ENCODE measurements at places on chromosomes 3 and 15.

DNA sequence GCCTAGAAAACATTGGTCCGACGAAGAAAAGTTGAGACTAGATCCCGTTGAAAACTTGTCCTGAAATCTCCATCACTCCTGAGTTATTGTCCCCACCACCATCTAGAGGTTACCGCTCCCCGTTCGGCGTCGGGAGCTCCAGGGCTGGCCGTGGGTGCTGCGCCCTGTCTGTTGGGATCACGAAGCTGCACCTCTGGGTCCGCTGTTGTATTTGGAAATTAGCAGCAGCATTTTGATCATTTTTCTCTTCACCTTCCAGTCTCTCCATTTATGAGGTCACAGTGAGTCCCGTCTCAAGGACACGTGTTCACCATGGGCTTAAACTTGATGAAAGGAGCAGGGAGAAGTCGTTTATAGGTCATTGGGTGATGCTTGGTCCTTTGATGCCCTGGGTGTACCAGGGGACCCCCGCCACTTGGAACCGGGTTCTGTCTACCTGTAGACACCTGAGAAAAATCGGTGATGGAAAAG lies 565 bp downstream of the MANF start:
- no peak for DNase-seq

DNA sequence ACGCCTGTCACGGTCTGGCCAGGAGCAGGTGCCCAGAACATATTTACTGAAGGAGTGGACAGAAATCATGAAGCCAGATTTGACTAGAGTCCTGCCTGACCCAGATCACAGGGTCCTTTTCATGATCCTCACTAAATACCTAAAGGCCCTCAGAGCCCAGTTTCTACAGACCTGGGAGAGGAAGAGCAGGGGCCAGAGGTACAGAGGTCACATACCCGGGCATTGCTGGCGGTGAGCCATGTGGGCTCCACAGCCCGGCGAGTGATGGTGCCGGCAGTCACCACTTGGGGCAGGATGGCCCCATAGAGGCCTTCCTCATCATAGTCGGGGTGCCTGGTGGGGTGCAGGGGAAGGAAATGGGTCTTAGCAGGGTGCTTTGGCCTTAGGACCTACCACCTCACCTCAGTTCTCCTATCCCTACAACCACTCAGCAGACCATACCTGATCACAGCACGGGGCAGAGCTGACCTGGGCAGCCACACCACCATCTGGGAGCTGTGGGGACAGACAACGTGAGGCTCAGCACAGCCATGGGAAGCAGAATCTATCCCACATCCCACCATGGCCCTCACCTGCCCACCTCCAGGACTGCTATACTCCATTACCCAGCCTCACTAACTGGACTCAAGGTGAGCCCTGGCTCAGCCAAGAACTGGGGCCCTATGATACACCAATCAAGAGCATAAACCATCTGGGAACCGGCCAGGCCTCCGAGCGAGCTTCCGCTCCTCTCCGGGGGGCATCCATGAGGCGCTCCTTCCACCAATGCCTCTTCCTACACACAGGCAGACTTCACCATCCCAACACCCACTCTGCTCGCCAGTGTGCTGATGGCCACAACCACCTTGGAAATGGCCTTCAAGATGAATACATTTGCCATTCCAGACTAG lies 12.9 kb downstream of the POLG start:
- DNase-seq, result no peak

GRCh38 chr3:123411340-123412040 lies 37.4 kb downstream of the ADCY5 start:
- no peak for DNase-seq

DNA sequence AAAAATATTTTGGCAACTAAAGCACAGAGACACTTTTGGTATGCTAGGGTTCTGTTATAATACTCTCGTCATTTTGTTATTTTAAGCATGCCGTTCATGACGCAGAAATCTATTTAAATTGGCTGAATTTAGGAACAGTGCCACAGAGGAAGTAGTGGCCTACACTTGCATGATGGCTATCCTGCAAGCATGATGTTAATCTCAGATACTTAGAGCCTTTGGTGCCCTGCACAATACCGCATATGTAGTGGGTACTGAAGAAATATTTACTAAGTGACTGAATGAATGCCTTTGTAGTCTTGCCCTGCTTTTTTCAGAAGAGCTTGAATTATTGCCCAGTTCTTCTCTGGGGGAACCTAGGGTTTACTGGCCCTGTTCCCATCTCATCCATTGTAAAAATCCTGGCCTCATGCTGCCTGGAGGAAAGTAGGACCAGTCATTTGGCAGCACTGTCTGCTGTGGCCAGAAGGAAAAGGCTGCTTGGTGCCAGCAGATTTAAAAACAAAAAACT lies 79.0 kb downstream of the SERPINI1 start:
- peak; percentile 58 for DNase-seq

- DNase-seq, result no peak
These were observed at the start of gene PCOLCE2 for GRCh38 chr3:142888481-142889211. TSS of gene PCOLCE2 (minus strand) at chr3:142889083. CDS start at chr3:142888896, 187 bp downstream.

DNA sequence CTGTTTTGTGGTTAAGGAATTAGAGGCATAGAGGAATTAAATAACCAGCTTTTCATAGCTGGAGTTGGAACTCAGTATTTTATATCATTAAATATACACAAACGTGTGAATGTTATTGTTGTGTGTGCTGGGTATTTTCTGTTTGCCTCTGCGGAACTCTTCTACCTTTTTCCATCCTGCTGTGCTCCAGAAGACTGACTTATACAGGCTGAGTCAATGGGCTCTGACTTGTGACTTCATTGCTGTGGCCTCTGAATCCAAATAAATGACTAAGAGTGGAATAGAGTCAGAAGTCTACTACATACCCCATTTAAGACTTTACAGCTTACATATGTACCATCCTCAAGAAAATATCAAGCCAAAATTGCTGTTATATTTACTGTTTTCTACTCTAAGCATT lies 17.6 kb downstream of the ARIH1 start:
- DNase-seq, result peak; percentile 50

DNA sequence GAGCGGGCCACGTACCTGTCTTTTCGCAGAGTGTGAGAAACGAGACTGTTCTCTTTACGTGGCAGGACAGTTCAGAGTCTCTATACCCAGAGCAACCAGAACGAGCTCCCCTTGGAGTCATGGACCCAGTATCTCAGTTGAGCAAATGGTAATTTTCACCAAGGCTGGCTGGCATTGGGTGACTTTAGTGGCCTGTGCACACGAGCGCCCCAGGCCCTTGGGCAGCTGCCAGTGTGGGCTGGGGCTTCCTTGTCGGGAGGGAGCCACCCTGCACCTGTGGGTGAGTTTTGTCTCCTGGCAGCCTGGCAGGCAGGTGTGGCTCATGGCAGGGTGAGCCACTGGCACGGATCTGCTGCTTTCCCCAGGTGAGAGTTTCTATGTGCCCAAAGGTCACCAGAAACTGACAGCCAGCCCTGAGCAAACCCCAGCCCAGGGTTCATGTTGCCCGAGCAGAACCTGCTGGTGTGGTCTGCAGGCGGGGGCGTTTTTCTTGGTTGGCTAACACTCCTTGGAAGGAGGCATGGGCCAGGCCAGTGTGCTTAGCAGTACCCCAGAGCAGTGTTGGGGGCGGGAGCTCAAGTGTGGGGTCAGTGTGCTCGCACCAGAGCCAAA lies 135.0 kb downstream of the TJP1 start:
- DNase-seq, result no peak

- DNase-seq, result no peak
These were observed 38.7 kb downstream of the ROBO1 start for GRCh38 chr3:79729096-79729495.

- DNase-seq, result no peak
These were observed 609 bp downstream of the RNF13 start for GRCh38 chr3:149813367-149814281.

DNA sequence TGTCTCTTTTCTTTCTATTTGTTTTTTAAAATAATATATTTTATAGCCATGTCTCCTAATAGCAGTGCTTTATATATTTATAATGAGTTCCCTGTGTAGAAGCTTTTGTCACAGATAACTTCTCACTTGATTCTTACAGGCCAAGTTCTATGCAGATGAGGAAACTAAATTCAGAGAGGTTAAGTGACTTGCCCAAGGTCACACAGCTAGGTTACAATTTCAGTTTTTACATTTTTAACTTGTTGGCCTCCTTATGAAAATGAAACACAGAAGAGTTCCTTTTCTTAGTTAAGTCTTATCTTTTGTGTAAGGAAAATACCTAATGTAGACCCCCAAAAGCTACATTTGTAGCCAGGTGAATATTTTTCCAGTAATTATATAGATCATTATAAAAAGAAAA lies 83.3 kb upstream of the SOX2 start:
- no peak for DNase-seq

DNA sequence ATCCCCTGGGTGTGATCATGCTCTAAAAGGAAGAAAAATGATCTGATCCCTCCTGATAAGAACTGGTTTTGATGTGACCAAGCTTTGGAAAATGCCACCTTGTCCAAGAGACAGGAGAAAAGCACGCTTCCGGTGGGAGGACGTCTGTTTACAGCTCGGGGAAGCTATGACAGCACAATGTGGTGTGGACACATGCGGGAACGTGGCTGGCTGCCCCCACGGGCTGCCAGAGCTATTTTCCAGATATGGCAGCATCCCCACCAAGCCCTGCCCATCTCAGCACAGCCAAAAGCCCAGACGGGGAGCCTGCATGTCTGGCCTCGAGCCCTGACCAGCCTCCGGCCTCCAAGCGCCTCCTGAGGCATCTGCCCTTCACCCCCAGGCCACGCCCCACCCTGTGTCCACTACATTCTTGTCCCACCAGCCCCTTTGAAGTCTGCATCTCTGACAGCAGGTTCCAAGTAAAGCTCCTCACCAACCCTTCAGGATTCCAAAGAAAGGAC lies 63.2 kb upstream of the HRH1 start:
- DNase-seq, result no peak

GRCh38 chr3:34421762-34422161 lies 623.3 kb downstream of the PDCD6IP start:
- DNase-seq, result no peak

DNA sequence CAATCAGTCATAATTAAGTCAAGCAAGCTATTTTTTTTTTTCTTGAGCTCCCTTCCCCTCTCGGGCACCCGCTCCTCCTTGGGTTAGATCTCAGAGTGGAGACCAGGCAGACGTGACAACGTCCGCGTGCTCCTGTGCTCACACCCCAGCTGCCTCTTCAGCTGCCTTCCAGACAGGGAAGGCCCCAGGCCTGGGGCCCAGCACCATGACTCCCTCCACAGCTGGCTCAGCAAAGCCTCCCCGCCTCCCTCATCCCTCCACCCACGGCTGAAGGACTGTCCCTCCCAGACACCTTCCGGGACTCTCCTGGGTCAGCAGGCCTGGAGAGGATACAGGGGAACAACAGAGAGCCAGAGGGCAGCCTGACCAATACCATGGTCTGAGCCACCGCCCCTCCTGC lies 87.9 kb upstream of the LINGO1 start:
- no peak for DNase-seq

DNA sequence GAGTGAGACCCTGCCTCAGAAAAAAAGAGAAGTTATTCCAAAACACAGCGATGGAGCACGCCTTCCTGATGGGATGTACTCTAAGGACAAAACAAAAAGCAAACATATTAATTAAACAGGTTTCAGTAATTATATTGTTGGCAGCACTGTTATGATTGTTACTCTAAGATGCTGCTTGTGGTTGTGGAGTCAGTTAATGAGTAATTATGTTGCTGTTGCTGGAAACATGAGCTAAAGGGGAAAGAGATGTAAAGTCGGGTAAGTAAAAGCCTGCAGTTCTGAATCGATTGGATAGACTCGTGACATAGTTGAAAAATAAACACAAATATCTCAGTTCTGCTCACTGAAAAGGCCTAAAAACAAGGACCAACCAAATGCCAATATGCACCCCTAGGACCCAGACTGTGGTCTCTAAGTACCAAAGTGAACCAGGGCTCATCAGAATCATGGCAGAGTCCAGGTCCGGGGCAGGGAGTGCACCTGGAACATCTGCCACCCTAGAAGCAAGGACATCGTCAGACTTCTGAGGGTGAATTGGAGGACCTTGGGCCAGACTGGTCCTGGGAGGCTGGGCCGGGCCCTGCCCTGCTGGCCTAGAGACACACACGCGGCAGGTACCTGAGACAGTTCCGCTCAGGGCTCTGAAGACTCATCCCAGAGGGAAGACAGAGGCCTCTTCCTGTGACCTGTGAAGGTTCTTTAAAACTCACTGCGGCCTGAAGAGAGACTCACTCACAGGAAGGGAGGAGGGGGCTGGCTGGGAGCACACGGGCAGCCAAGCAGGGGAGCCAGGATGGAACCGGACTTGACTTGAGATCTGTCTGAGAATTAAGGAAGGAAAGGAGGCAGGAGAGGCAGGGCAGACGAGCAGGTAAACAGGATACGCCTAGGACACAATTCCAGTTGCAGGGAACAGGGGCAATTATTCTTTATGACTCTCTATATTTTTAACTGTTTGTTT lies 140.5 kb downstream of the LRRK1 start:
- DNase-seq, result no peak

- DNase-seq, result no peak
These were observed 53.0 kb upstream of the FOXP1 start for GRCh38 chr3:71636482-71636881.

DNA sequence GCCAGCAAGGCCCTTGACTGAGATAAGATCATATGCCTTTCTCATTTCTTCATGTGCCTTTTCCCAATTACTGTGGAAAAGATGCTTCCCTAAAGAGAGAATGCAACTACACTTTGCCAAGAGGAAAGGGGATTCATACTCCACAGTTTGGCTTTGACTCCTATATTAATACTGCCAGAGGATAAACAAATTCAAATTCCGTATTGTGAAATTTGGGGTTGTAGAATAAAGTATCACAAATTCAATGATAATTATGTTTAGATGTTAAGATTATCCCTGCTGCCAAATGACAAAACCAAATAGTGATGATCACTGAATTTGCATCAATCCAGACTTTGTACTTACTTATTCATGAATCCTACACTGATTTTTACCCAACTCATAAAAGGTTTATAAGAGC lies 88.5 kb upstream of the MNS1 start:
- no peak for DNase-seq

DNA sequence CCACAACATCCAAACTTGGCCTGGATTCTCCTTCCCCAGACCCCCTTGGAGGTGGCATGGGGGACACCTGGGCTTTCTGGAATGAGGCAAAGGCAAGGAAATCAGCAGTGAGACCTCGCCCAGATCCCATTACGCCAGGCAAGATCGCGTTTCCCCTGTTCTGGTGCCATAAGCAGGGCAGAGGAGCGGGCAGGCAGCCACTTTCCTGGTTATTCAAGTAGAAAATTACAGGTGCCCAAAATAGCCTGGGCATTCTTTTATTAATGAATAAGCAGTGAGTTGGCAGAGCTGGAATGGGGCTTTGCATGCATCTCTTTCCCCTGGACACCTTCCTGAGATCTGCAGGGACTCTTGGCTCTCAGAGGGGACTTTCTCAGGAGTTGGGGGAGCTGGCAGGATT lies 31.5 kb upstream of the FAM107A start:
- DNase-seq, result no peak

- DNase-seq, result no peak
These were observed 49.4 kb downstream of the RBMS3 start for GRCh38 chr3:29329986-29330890.

GRCh38 chr3:123723070-123723469 lies 138.2 kb upstream of the HACD2 start:
- DNase-seq, result no peak

All from amniotic stem cell (primary cell).